ENCODE measurements at places on chromosomes 7 and 10.

DNA sequence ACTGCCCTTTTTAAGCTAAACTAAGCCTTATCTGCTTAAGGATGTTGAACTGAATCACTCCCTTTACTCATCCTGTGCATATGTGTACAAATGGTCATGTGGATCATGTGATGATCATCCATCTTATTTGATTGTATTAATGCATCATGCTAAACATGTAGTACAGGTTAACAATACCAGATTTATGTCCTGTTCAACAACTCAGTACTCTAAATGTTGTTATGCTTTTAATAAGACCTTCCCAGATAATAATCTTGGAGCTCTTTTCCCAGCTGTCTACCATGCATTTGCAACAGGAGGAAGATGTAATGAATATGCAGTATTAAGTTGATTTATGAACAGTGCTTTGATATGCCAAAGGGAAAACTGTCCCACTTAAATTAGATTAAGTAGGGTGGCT, 318.0 kb downstream of the BICC1 start:
- no peak for DNase-seq

DNA sequence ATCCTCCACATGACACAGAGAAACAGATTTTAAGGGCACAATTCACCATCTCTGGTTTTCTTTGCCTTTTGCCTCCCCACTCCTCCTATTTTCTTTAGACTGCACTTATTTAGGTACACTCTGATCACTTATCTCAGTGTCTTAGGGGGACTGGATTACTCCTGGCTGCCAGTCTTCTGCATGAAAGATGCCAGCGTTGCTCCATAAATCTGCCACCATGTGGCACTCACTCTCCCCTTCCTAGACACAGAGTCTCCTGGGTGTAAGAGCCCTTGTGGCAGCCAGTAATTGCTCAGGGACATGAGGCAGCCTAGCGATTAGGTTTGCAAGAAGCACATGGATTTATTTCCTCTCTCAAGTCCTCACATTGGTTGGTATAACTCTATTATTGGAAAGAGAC, 34.5 kb upstream of the RBM20 start:
- no peak for DNase-seq

DNA sequence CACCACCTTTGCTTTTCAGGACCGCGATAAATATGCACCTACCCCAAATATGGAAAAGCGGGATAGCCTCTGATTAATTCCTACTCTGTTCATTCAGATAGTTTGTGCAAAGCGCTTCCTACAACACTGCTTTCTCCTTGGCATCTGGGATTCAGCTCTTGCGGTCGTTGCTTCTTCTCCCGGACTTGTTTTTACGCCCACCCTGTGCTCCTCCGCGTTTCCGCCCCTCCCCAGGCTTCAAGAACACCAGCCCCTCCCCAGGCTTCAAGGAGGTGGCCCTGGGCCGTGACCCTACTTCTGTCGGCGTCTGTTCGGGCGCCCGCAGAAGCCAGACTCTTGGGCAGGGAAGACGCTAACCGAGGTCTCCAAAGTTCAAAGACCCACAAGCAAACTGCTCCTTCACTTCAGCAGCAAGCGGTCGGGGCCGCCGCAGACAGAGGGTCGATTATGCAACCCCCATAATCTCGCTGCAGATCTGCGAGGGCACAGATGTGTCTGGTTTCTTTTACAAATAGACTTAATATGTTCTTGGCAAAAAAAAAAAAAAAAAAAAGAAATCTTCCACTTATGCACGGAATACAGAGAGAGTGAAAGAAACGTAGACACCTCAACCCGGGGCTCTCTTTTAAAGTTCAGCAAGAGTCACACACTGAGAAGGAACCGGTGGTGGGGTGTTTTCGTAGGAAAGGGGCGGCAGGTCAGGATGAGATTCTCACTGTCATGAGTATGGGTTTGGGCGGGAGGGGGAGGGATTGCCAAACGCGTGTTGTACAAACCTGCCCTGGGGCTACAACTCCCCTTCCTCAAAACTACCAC, 1.9 kb downstream of the DLX5 start:
- no peak for DNase-seq

- DNase-seq, result no peak
Observed at GRCh38 chr10:84360637-84361365, 32.4 kb downstream of the CCSER2 start.

GRCh38 chr7:130305433-130306042, 12.6 kb downstream of the CPA4 start:
- DNase-seq, result no peak

DNA sequence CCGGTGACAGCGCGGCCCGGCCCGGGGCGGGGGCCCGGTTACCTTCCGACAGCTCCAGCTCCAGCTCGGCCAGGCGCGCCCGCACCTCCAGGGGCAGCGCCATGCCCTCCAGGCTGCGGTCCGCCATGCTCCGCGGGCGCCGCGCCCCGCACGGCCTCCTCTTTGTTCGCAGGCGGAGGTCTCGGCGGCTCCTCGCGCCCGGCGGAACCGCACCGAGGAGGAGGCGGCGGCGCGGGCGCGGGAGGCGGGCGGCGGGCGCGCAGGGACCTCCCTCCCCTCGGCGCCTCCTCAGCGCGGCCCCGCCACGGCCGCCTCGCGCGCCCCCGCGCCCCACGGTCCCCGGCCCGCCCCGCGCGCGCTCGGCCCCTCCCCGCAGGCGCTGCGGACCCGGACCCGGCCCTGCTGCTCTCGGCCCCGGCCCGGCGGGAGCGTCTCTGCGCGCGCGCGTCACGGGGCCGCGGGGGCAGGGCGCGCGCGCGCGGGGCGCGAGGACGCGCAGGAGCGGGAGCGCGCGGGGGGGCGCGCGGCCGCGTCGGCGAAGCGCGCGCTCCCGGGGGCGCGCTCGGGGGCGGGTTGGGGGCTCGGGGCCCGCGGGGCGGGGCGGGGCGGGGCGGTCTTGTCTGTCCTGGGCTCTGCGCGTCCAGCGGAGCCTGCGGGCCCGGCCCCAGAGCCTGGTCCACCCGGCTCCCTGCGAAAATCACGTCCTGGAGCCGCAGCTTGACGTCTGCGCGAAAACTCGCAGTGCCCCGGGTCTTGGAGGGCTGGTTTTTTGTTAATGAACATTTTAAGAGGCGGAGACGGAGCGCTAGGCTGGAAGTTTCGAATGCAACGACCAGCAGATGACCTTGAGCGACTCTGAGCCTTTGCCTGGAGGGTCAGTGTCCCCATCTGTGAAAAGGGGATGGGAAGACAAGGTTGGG, at the start of gene DIP2C:
Gene DIP2C, minus strand, starts transcription at position 217 of the 920 bp plus-strand sequence. Its CDS starts 90 bp downstream, at position 127.
- DNase-seq, result no peak

GRCh38 chr7:78218876-78219275, 420.3 kb downstream of the PHTF2 start:
- no peak for DNase-seq

- DNase-seq, result no peak
Observed at GRCh38 chr10:61063034-61063433, 119.0 kb upstream of the RHOBTB1 start.

- DNase-seq, result no peak
Observed at GRCh38 chr7:130908345-130909160, 174.5 kb upstream of the KLF14 start.

DNA sequence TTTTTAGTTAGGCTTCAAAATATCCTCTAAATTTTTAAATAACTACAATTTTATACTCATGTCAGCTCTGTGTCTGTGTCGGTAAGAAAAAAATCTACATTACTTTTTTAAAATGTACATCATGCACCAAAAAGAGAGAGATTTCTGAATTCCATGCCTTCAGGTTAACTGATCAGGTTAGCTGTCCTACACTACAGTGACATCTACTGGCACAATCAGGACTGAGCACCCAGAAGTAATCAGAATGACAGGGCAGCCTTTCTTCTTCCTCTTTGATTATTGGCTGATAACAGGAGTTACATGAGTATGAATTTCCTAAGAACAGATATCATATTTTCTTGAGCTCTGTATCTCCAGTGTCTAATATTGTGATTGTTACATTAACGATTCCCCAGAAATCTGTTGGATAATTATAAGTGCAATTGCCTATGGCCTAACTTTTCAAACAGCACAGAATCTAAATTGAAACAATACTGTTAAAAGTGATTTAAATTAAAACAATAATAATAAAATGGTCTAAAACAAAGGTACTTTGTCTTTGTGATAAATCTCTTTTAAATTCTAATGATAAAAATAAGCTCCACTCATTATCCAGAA, 41.8 kb upstream of the HYCC1 start:
- peak; percentile 8 for DNase-seq

GRCh38 chr7:120609136-120609753, 248.7 kb downstream of the TSPAN12 start:
- no peak for DNase-seq

DNA sequence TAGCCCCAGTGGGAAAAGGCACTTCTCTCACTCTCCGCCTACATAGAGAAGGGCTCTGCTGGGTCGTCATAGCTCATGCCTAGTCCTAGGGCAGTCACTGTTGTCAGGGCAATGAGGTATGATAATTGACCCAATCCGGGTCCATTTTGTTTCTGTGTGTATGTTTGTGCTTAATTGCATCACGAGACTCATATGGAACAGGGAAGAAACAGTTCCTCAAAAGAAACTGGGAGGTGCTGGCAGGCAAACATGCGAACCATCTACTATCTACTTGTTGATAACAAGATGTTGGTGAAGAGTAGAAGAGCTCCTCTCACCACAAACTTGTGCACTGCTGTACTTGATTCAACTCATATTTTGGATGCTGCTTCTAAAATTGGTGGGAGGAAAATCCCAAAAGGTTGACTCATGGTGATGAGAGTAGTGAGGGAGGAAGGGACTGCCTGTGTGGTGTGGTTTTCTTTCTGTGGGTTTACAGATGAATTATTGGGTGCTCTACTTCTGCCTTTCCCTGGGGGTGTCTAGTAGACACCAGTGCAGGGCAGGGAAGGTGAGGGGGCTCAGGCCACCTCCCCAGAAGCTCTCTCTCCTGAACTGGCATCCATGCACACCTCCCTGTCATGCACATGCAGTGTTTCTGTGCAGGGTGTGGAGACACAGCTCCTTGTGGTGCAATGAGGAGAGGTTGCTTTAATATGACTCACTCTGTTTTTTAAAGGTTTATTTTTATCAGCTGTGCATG, 29.4 kb downstream of the LSMEM1 start:
- DNase-seq, result no peak

DNA sequence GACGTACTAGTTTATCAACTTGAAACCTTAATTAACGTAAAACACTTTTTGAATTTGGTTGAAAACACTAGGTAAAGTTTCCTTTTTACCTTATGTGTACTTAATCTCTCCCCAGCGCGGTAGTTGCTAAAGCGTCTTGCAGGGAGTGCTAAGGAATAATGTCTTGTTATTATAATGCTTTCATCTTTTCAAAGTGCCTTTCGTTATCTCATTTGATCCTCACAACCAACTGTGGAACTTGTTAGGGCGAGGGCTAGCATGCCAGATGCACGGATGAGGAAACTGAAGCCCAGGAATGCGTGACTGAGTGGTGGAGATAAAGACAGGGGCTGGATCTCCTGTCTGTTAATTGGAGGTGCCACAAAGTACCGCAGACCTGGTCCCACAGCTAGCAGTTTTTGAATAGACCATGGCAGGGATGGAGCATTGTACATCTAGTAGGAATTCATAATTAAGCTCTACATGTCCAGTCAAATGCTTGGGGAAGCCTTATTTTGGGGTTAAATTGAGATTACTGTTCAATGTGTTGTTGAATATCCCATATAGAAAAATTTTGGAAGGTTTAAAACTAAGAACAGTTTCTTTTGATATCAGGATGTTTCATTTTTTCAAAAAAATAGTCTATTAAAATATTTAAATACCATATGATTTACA, 234.3 kb downstream of the SH2D4B start:
- no peak for DNase-seq

GRCh38 chr10:37754538-37755323, 102.7 kb downstream of the ZNF248 start:
- DNase-seq, result no peak

- DNase-seq, result no peak
Observed at GRCh38 chr7:122329145-122329802, 24.7 kb upstream of the FEZF1 start.

DNA sequence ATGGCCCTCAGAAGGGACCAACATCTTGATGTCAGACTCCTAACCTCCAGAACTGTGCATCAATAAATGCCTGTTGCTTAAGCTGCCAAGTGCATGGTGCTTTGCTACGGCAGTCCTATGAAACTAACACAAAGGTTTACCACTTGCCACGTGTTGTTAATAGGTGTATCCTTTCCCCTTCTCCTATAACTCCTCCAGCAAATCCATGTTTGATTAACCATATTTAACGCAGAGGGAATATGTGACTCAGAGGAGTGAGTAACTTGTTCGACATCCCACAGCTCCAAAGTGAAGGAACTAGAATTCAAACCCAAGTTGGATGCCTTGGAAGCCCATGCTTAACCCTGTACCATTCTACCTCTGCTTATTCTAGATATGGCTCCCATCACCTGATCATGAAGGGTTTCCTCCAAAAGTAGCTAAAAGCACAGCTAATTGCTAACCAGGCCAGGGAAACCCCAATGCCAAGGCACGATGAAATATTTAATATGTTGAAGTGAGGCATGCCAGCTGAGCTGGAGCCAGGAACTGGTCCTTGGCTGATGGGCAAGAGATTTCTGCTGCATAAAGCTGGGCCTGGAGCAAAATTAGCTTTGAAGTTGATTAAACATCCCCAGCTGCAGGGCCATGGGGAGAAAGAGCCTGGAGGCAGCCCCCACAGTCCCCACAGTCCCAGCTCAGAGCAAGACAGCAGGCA, 131.9 kb downstream of the C10orf90 start:
- no peak for DNase-seq

- no peak for DNase-seq
Observed at GRCh38 chr10:74728225-74728624, 98.2 kb upstream of the KAT6B start.

DNA sequence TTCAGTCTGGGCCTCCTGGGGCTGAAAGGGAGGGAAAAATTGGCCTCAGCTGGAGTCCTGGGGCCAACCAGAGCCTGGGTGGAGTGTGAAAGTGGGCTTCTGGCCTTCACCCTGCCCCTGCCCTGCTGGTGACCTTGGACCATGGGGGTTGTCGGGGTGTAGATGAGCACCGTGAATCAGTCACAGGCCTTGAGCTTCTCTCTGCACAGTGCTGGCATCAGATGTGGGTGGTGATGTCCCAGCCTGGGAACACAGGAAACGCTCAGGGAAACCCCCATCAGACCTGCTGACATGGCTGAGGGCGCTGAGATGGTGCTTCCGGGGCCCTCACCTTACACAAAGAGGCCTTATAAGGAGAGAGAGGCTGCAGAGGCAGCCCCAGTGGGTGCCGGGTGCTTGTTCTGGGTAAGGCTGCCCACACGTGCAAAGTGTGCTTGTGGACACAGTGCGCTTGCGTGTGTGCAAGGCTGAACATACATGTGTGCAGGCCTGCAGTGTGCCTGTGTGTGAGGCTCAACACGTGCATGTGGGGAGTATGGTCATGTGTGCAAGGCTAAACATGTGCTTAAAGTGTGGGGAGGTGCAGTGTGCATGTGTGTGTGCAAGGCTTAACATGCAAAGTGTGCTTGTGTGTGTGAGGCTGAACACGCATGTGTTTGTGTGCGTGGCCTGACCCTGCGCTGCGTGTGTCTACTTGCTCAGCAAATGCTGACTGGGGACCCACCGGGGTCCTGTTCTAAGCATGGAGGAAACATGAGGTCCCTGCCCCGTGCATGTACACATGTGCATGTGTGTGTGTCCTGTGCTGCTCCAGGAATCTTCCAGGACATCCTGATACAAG, 6.5 kb downstream of the ARPC1B start:
- DNase-seq, result peak; percentile 77

GRCh38 chr10:24851629-24852028, 100.8 kb downstream of the PRTFDC1 start:
- no peak for DNase-seq

GRCh38 chr10:62022830-62023229, 121.3 kb downstream of the ARID5B start:
- no peak for DNase-seq

- DNase-seq, result no peak
Observed at GRCh38 chr10:76036962-76037361, 605.5 kb downstream of the LRMDA start.

Measured in activated CD8-positive, alpha-beta memory T cell treated with anti-CD3 and anti-CD28 coated beads for 1 hour (primary cell).